HL-60 (cell line): ENCODE measurements at places on chromosomes 13 and 19.

GRCh38 chr19:35098413-35099049 is 17.1 kb upstream of the FXYD3 start:
- no peak for DNase-seq

DNA sequence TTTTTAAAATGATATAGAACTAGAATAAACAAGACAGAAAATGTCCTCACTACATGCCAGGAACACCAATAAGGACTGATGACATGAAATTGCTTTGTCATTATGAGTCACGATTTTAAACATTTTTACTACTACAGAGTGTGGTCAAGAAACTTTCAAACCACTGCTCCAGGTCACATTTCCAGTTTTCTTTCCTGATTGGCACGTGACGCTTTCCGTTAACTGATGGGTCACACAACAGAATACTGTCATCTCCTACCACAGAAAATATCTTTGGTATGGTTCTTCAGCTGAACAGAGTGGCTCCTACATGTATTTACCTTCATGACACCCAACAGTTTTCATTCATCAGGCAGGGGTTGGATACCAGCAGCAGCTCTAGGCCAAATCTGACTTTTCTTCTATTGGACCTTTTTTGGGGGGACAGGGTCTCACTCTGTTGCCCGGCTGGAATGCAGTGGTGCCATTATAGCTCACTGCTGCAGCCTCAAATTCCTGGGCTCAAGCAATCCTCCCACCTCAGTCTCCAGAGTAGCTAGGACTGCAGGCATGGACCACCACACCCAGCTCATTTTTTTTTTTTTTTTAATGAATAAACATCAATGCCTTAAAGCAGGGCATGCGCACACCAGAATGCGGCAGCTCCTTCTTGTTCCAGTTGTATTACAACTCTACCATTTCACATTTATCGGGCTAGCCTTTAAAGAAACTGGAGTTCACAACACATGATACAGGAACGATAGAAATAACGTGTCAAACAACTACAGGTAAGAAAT is 147.4 kb downstream of the RNF17 start:
- peak; percentile 31 for DNase-seq

- DNase-seq, result no peak
Measured at GRCh38 chr13:54185101-54185500, 1156.5 kb downstream of the OLFM4 start.

DNA sequence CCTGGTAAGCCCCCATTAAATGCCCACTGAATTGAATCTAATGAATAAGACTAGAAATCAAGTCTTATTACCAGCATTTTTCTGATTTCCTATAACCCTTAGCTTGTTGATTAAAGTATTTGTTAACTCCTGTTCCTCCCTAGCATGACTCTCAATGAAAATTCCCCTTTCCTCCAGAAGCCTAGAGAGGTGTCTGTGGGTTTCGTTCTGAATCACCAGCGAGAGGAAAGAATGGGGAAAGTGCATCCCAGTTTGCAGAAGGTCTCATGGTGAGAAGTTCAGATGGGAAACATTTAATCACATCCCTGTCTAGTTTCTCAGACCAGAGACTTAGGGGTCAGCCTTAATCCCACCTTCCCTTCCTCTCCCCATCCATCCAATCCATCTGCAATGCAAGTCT is 26.9 kb downstream of the POU2F2 start:
- DNase-seq, result no peak

DNA sequence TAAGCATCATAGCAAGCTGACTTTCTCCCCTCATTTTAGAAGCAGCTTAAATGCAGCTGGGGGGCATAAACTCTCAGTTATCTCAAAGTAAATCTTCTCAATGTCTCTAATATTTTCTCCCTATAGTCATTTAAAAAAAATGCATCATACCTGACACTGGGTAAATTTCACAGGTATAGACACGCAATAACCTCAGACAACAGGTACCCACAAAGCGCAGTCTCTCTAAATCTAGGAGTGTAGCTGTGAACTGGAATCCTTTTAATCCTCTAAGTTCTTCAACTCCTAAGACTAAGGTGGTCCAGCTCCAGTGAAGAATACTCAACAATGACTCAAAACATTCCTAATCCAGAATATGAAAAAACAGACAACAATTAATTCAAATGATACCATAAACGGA is 141.2 kb downstream of the MYCBP2 start:
- no peak for DNase-seq
